ENCODE measurements at places on chromosomes 16 and 17.

DNA sequence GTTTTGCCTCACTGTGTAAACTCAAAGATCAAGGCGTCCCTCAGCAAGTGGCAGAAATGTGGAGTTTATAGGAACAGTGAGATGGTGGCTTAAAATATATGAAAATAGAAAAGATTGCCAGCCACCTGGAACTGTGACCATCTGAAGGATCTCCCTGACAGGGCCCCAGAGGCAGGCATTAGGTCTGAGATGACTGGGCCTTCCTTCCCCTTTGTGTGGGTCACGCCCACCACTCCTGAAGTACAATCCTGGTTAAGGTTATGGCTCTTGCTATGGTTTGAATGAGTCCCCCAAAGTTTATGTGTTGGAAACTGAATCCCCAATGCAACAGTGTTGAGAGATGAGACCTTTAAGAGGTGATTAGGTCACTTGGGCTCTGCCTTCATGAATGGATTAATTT is 6.4 kb downstream of the ST6GALNAC2 start:
- DNase-seq: no peak

DNA sequence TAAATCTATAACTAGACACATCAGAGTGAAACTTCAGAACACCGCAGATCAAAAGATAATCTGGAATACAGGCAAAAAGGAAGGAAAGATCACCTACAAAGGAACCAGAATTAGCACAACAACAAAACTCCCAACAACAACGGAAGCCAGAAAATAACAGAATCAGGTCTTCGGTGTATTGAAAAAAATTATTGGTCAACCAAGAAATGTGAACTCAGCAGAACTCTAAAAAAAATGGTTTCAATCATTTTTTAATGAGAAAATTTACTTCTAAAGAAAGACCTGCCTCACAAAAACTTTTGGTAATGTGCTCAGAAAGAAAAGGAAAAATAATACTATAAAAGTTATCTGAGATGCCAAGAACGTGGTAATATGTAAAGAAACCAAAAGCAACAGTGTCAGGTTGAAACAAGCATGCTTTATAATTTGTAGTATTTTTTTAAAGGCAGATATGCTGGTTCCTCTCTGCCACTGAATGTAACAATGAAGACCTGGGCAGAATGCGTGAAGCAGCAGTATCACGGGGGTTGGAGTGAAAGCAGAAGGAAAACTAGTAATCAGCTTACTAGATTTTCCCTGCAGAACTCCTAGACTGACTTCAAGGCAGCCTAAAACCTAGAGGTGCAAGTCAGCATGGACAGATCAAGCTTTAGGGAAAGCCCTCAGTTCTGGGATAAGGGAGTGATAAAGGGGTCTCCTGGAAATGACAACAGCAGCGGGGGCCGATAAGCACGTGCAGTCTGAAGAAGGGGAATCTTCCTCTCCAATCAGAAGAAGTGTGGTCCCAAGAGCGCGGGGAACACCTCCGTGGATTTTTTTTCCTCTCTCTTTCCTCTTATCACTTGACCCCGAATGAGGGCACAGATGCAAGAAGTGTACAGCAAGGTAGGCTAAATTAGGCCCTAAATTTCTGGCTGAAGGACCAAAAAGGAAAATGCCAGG is 80.9 kb upstream of the TEKT1 start:
- DNase-seq: no peak

DNA sequence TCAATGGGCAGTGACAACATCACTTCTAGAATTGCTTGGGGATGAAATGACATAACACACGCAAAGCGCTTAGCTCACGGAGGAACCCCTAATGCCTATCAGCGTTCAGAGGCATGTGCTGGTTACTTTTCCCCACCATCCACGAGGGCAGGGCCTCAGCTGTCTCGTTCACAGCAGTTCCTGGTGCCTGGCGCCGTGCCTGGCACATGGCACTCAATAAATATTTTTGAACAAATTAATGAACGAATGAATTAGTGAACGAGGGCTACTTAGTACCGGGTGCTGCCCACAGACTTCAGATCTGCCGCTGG is 14.1 kb upstream of the CIBAR2 start:
- no peak for DNase-seq

- DNase-seq: peak; percentile 93
Observed at GRCh38 chr16:19294156-19294649, 8.7 kb downstream of the CLEC19A start.

- no peak for DNase-seq
Observed at GRCh38 chr16:53511403-53512280, 8.6 kb upstream of the AKTIP start.

- DNase-seq: no peak
Observed at GRCh38 chr16:30028438-30029076, 2.5 kb downstream of the TLCD3B start.

DNA sequence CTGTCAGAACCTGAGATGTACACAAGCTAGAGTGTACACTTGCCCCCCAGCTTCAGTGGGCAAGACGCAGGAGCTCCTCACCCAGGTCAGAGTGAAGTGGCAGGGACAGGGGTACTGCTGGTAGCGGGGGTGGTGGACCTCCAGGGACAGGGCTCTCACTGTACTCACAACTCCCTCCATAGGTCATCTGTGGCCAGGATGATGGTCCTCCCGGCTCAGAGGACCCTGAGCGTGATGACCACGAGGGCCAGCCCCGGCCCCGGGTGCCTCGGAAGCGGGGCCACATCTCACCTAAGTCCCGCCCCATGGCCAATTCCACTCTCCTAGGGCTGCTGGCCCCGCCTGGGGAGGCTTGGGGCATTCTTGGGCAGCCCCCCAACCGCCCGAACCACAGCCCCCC is 2.7 kb downstream of the NXPH3 start:
- no peak for DNase-seq

DNA sequence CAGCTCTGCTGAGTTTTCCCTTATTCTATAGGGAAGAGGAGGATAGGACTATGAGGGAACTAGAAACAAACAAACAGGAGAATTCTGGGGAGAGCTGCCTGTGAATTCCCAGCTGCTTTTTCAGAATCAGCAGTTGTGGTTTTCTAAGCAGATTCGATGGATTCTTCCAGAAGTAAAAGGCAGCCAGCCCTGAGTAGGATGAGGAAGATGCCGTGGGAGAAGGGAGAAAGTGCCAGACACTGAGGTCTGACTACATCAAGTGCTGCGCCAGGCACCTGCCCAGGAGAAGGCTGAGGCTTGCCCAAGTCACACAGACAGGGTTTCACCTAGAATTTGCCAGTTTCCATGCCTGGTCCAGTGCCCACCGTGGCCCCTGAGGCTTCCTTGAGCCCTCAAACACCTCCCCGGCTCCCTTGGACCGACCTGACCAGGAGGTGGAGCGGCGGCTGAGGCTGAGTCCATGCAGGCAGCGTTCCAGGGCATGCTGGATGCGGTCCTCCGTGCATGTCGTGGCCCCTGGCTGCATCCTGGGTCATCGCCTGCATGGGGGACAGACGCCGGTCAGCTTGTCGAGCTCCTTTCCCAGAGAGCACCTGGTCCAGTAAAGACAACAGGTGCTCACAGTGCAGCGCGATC is 43.6 kb upstream of the PIK3R6 start:
- DNase-seq: no peak

- no peak for DNase-seq
Observed at GRCh38 chr17:58487589-58488427, at the start of gene HSF5. Gene HSF5 (minus strand): TSS chr17:58488408. CDS start chr17:58488274, 134 bp downstream.

- DNase-seq: no peak
Observed at GRCh38 chr17:59219992-59220327, 351 bp upstream of the GDPD1 start.
